ENCODE measurements at places on chromosomes 13 and 19. TPM values are rescaled to one million over a fixed set of nuclear protein-coding genes. Genes with fewer than 3 reads are reported as not detected.
A peak's percentile ranks its signal among the peaks of the same experiment; 100 is the strongest.

DZIP1 gene
- 0.17 TPM for total RNA-seq

NTF4 gene
- 1.7 TPM for total RNA-seq

APOC4 gene
- not detected for total RNA-seq

MBD3L3 gene
- not detected for total RNA-seq

CCDC194 gene
- not detected for total RNA-seq

NBEA gene
- total RNA-seq: 4.1 TPM

GPR4 gene
- total RNA-seq: 0.10 TPM

- no peaks in the 10 kb centered on the region for H3K27me3 ChIP-seq
- H3K4me1 ChIP-seq: no peaks in the 10 kb centered on the region
- H3K36me3 ChIP-seq: no peaks in the 10 kb centered on the region
- no peak for DNase-seq
Measured at GRCh38 chr13:18978447-18978846, 203.2 kb downstream of the TUBA3C start.

- H3K4me1 ChIP-seq: peaks cover 55% of the 10 kb centered on the region
- H3K27ac ChIP-seq: no peak overlapping the region
- H3K27me3 ChIP-seq: no peaks in the 10 kb centered on the region
- H3K36me3 ChIP-seq: no peaks in the 10 kb centered on the region
- peak overlapping the region; percentile 71 for H3K4me3 ChIP-seq
- DNase-seq: no peak
Measured at GRCh38 chr19:49474542-49474924, 518 bp downstream of the FLT3LG start.

DNA sequence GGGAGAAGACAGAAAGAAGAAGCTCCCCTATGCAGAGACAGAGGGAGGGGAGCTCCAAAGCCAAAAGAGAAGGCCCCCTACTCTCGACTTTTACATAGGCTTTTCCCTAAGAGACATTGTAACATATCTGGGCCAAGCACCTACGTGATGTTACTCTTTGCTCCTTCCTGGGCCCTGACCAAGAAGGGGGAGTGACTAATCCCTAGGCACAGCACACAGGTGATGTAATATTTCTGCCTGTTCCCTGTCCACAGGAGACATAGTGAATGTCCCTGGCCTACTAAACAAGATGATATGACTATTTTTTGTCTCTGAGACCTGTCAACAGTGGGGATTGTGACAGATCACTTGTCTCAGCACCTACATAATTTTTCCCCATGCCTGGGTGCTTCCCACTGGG is 15.9 kb upstream of the ZNF254 start:
- H3K4me1 ChIP-seq: no peaks in the 10 kb centered on the region
- no peaks in the 10 kb centered on the region for H3K36me3 ChIP-seq
- H3K4me3 ChIP-seq: no peak overlapping the region
- DNase-seq: no peak
- no peak overlapping the region for H3K27ac ChIP-seq

DNA sequence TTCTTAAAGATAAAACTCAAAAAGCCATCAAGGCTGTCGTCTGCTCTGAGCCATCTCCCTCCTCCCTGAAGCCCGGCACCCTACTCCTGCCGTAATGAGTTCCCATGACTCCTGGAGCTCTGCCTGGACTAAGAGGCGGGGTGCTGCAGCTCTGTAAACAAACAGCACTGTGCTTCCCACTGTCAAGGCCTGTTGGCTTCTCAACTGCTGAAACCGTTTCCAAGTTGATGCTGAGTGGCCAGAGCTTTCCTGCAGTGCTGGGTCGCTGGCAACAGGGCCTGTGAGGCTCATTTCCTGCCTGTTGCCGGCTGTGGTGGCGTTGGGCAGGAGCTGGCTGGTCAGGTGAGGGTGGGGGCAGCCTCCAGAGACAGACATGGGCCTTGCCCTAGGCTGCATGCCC is 26.7 kb upstream of the ISYNA1 start:
- peaks cover 20% of the 10 kb centered on the region for H3K36me3 ChIP-seq
- H3K4me1 ChIP-seq: peaks cover 36% of the 10 kb centered on the region
- no peak overlapping the region for H3K27ac ChIP-seq
- no peak overlapping the region for H3K4me3 ChIP-seq
- no peak for DNase-seq

- DNase-seq: no peak
- H3K27ac ChIP-seq: peak overlapping the region; percentile 97
- peak overlapping the region; percentile 49 for H3K4me3 ChIP-seq
- H3K27me3 ChIP-seq: no peaks in the 10 kb centered on the region
- H3K4me1 ChIP-seq: peaks cover 27% of the 10 kb centered on the region
Measured at GRCh38 chr19:47231215-47232054, 436 bp upstream of the BBC3 start.

- H3K4me3 ChIP-seq: no peak overlapping the region
- H3K4me1 ChIP-seq: no peaks in the 10 kb centered on the region
- DNase-seq: no peak
- H3K27ac ChIP-seq: no peak overlapping the region
- H3K27me3 ChIP-seq: no peaks in the 10 kb centered on the region
Measured at GRCh38 chr13:114268344-114269280, 12.8 kb upstream of the UPF3A start.

- H3K4me3 ChIP-seq: no peak overlapping the region
- DNase-seq: no peak
- H3K36me3 ChIP-seq: peaks cover 10% of the 10 kb centered on the region
- no peaks in the 10 kb centered on the region for H3K27me3 ChIP-seq
Measured at GRCh38 chr13:45276913-45277312, 64.1 kb downstream of the TPT1 start.

GRCh38 chr13:60583911-60584753 is 187.1 kb downstream of the TDRD3 start:
- no peak for DNase-seq
- H3K27ac ChIP-seq: no peak overlapping the region
- no peaks in the 10 kb centered on the region for H3K27me3 ChIP-seq

DNA sequence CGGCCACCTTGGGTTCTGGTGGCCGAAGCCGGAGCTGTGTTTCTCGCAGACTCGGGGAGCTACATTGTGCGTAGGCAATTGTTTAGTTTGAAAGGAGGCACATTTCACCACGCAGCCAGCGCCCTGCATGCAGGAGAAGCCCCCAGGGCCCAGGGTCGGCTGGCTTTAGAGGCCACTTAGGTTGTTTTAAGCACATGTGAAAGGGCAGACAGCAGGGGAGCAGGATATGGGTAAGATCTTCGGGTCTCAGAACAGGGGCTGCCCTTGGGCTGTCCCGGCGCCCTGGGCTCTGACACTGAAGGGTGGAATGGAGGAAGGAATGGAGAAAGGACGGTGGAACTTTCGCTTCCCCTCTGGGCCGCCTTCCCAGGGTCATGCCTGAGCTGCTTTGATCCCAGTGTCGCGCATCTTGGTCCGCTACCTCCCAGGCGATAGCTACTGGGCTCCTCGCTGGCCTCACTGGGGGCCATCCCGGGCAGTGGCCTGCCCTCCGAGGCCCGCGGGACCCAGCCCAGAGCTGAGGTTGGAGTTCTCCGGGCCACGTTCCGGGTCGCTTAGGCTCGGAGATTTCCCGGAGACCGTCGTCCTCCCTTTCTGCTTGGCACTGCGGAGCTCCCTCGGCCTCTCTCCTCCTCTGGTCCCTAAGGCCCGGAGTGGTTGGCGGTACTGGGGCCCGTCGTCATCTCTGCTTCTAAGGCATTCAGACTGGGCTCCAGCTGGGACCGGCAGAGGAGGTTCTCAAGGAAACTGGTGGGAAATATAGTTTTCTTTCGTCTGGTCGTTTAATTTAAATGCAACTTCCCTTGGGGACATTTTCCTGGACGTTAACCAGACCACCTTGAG is 4.3 kb upstream of the POU4F1 start:
- H3K4me3 ChIP-seq: no peak overlapping the region
- H3K27ac ChIP-seq: no peak overlapping the region
- no peaks in the 10 kb centered on the region for H3K4me1 ChIP-seq
- DNase-seq: no peak

DNA sequence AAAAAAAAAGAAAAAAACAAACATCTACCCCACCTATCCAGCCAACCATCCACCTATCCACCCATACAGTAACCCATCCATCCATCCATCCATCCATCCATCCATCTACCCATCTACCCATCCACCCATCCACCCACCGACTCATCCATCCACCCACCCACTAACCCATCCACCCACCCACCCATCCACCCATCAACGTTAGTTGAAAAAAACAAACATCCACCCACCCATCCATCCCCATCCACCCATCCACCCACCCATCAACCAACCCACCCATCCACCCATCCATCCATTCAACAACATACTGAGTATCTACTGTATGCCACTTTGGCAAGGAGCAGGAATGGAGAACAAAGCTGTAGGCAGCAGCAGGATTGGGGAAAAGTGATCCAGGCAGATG is 6.1 kb upstream of the AP3D1 start:
- no peaks in the 10 kb centered on the region for H3K36me3 ChIP-seq
- H3K27ac ChIP-seq: no peak overlapping the region
- no peak overlapping the region for H3K4me3 ChIP-seq
- no peak for DNase-seq
- H3K4me1 ChIP-seq: peaks cover 65% of the 10 kb centered on the region
- H3K27me3 ChIP-seq: no peaks in the 10 kb centered on the region

DNA sequence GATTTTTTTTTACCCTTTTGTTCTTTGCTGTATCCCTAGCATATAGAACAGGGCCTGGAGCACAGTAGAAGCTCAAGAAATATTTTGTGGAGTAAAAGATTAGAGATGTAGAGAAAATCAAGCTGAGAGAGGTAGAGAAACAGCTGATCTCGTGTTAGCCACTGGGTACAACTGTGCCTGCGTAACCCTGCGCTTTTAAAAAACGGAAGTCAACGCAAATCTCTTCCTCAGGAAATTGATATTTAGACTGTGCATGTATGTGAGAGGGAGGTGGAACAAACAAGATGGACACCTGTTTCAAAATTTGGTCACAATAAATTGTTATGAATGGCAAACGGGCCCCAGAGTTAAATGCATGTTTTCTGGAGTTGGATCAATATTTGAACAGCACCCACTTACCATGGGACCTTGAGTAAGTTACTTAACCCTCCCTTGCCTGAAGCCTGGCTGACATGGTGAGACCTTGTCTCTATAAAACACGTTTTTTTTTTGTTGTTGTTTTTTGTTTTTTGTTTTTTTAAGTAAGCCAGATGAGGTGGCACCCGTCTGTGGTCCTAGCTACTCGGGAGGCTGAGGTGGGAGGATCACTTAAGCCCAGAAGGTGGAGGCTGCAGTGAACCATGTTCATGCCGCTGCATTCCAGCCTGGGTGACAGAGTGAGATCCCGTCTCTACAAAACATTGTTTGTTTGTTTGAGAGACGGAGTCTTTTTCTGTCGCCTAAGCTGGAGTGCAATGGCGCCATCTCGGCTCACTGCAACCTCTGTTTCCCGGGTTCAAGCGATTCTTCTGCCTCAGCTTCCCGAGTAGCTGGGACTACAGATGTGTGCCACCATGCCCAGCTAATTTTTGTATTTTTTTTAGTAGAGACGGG is 3.3 kb upstream of the EPOR start:
- H3K27ac ChIP-seq: no peak overlapping the region
- no peak overlapping the region for H3K4me3 ChIP-seq
- no peak for DNase-seq
- H3K27me3 ChIP-seq: no peaks in the 10 kb centered on the region
- H3K36me3 ChIP-seq: no peaks in the 10 kb centered on the region

DNA sequence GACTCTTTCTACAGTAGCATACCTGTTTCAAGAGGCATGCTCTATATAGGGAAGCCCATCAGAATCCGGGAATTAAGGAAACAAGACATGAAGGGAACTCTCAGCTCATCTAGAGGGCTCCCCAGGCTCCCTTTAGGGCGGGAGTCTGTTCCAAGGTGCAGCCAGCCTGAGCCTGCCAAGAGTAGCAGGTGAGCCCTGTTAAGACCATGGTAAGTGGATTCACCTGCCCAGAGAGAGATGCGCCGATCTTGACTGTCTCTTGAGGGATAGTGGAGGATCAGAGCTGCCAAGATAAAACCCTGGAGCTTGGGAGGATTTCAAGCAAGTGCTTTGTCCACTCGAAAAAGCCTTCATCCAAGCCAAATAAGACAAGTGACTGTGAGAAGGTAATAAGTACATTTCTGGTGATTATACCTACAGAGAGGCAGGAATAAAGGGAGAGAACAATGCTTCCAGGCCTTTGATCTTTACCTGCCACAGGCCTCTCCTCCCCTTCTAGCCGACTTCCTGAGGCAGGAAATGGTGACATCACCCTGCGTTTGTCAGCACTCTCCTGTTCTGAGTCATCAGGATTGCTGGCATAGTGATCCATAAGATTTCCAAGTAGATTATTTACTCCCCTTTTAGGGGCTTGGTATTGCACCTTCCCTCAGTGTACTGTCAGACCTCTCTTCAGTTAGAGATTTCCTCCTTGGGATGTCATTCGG is 31.5 kb downstream of the KLF5 start:
- H3K27me3 ChIP-seq: no peaks in the 10 kb centered on the region
- no peaks in the 10 kb centered on the region for H3K36me3 ChIP-seq
- DNase-seq: peak; percentile 96

- no peak for DNase-seq
- peaks cover 21% of the 10 kb centered on the region for H3K4me1 ChIP-seq
- no peak overlapping the region for H3K4me3 ChIP-seq
- no peaks in the 10 kb centered on the region for H3K27me3 ChIP-seq
- H3K27ac ChIP-seq: no peak overlapping the region
- peaks cover 9% of the 10 kb centered on the region for H3K36me3 ChIP-seq
Measured at GRCh38 chr19:10979951-10980381, 19.1 kb downstream of the SMARCA4 start.

DNA sequence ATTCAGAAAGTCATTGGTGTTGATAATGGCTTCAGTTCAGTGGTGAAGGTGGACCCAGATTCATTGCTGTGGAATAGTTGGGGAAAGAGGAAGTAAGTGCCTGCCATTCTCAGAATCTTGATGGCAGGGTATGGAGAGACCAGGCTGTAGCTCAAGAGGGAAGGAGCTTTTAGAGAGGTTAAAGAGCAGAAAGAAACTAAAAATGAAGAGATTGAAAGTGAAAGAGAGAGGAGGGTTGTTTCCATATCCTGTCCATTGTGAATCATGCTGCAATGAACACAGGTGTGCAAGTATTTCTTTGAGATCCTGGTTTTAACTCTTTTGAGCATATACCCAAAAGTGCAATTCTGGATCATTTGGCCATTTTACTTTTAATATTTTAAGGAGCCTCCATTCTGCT is 12.5 kb downstream of the GJB6 start:
- no peaks in the 10 kb centered on the region for H3K36me3 ChIP-seq
- no peak overlapping the region for H3K4me3 ChIP-seq
- no peaks in the 10 kb centered on the region for H3K27me3 ChIP-seq
- no peak for DNase-seq
- H3K4me1 ChIP-seq: no peaks in the 10 kb centered on the region

- no peaks in the 10 kb centered on the region for H3K4me1 ChIP-seq
- no peak for DNase-seq
- H3K27me3 ChIP-seq: no peaks in the 10 kb centered on the region
- no peaks in the 10 kb centered on the region for H3K36me3 ChIP-seq
- no peak overlapping the region for H3K27ac ChIP-seq
Measured at GRCh38 chr13:63420685-63421084, 2005.0 kb upstream of the PCDH20 start.

Measured in HCT116 (cell line).